ENCODE measurements at places on chromosomes 16 and 17. TPM values are rescaled to one million over a fixed set of nuclear protein-coding genes. Genes with fewer than 3 reads are reported as not detected.

The ASPA gene
- 20.4 TPM for polyA plus RNA-seq

The CD300H gene
- not detected for polyA plus RNA-seq

The C16orf92 gene
- not detected for polyA plus RNA-seq

The CNTD1 gene
- 3.8 TPM for polyA plus RNA-seq

The BAHCC1 gene
- 22.8 TPM for polyA plus RNA-seq

The CLEC18A gene
- 79.1 TPM for polyA plus RNA-seq

The ADCY7 gene
- polyA plus RNA-seq, result 7.4 TPM

The PRSS33 gene
- polyA plus RNA-seq, result 0.13 TPM

The SNTB2 gene
- polyA plus RNA-seq, result 13.3 TPM

The KRT9 gene
- polyA plus RNA-seq, result not detected

The WFDC1 gene
- 3.4 TPM for polyA plus RNA-seq

The PKMYT1 gene
- polyA plus RNA-seq, result 29.0 TPM

The ABCA8 gene
- 1.3 TPM for polyA plus RNA-seq

The JPH3 gene
- 0.75 TPM for polyA plus RNA-seq

- no peak for DNase-seq
These were observed 5.0 kb downstream of the ACLY start for GRCh38 chr17:41913798-41914197.

GRCh38 chr17:55561973-55562495 is 50.8 kb upstream of the SMIM36 start:
- no peak for DNase-seq

- no peak for DNase-seq
These were observed 19.3 kb upstream of the RAI1 start for GRCh38 chr17:17661834-17662385.

DNA sequence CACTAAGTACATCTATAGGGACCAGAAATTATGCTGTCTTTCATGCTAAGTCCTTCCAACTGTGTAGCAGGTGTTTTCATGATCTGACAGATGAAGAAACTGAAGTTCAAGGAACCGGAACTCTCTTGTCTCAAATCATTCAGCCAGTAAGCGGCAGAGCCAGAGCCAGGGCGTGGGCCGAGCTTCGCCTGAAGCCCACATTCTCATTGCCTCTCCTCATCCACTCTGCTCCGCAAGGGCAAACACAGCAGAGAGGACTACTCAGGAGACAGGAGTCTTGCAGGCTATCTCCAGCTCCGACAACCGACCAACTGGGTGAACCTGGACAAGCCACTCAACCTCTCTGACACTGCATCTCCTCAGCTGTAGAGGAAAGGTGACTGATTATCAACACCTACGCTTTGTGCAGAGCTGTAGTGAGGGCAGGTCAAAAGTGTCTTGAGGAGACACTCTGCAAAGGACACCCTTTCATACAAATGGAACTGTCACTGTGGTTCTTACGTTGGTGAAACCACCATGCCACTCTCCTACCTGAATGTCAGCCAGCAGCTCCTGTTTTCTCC is 72.9 kb downstream of the CYTH1 start:
- DNase-seq, result no peak

DNA sequence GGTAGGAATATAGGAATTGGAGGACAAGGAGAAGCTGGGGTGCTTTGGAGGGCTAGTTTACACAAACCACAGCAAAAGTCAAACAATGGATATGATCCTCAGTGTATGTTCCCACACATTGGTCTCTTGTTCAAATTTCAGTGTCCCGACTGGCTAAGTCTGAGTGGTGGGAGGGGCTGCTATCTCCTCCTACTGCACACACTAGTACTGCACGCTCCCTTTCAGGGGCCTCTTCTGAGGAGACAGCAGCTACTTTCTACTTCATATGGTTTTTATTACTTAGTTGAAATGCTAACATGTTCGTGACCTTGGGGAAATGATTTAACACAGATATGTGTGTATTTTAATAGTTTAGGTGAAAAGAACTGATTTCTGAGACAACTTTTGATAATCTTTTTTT is 18.8 kb upstream of the KRT10 start:
- no peak for DNase-seq

DNA sequence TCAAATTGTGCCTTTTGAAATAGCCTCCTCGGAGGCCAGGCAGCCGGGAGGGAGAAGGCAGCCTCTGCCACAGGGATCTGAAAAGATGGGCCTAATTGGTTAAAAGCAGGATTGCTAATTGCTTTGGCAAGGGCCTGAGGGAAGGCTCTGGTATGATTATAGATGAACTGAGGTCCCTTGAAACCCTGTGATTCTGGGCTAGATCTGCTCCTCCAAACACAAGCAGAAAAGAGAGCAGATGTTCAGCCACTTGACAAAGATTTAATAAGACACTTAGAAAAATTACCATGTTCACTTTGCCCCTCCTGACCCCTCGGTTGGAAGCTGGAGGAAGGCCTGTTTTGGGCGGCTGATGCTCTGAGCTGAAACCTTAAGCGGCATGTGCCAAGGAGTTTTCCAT is 209.5 kb upstream of the MPHOSPH6 start:
- DNase-seq, result no peak

- DNase-seq, result no peak
These were observed 5.2 kb downstream of the CISD3 start for GRCh38 chr17:38735161-38735997.

GRCh38 chr17:73947281-73947965 is 256.1 kb upstream of the RPL38 start:
- no peak for DNase-seq

DNA sequence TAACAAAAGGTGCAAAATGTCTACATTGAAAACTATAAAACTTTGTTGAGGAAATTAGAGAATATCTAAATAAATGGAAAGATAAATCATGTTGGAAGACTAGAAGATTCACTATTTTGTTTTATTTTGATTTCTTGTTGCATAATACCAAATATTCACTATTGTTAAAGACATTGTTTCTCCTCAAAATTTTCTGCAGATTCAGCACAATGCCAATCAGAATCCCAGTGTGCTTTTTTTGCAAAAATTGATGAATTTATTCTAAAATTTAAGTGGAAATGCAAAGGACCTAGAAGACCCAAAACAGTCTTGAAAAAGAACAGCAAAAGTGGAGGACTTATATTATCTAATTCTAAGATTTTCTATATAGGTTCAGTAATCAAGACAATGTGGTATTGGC is 40.4 kb downstream of the TTLL6 start:
- no peak for DNase-seq

DNA sequence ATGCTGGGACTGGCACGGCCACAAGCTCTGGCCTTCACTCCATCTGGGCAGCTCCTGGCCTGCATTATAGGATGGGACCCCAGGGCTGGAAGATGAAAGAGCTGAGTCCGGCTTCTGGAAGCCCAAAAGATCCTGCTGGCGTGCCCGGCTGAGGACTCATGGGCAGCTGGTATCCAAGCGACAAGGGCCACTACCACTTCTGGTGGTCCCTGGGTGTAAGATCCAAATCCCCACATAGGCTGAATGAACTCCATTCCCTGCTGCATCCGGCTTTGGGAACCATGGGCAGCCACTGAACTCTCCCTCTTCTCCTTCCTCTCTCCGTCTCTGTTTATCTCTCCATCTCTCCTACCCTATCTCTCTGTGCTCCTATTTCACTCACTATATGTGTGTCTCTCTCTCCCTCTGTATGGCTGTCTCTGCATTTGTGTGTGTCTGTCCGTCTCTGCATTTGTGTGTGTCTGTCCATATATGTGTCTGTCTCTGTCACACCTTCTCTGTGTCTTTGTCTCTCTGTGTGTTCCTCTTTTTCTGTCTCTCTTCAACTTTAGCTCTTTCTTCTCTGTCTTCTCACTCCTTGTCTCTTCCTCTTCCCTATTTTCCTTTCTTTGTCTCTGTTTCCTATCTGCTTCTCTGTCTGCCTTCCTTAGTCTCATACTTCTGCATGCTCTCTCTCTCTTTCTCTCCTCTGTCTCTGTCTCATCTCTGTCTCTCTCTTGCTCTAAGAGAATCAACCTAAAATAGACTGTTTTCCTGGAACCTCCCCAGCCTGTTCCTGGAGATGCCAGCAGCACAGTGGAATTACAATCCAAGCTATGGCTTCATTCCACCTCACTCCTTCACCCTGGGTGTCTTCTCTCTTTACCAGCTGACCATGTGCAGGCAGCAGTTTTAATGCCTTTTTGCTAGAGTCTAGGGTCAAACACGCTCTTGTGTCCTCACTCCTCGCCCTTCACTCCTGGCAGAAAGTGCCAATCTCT is 60.4 kb upstream of the IRX6 start:
- no peak for DNase-seq

GRCh38 chr17:13544292-13544691 is 57.4 kb downstream of the HS3ST3A1 start:
- no peak for DNase-seq

- no peak for DNase-seq
These were observed 70.1 kb downstream of the OMG start for GRCh38 chr17:31226950-31227349.

DNA sequence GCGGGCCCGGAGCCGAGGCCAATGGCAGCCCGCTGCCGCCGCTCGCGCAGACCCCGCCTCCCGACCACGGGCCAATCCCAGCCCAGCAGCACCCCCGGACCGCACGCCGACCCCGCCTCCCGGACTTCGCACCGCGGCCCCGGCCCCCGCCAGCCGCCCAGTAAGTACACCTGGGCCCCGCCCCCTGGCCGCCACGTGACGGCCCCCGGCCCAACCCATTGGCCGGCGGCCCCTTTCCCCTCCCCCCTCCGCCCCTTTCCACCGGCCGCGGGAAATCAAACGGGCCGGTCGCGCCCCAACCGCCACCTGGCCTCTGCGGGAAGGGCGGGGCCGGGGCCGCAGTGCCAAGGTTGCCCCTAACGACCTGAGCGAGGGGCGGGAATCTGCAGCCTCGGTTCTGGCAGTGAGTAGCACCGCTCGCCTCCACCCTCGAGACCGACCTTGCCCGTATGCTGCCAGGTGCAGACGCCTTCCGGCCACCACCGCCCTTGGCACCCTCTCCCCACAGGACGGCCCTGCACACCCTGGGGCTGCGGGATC is at the start of gene YBX2:
TSS of gene YBX2 (minus strand) at position 26 of the 540 bp plus-strand sequence. CDS start 139 bp downstream, outside the sequence.
- no peak for DNase-seq

DNA sequence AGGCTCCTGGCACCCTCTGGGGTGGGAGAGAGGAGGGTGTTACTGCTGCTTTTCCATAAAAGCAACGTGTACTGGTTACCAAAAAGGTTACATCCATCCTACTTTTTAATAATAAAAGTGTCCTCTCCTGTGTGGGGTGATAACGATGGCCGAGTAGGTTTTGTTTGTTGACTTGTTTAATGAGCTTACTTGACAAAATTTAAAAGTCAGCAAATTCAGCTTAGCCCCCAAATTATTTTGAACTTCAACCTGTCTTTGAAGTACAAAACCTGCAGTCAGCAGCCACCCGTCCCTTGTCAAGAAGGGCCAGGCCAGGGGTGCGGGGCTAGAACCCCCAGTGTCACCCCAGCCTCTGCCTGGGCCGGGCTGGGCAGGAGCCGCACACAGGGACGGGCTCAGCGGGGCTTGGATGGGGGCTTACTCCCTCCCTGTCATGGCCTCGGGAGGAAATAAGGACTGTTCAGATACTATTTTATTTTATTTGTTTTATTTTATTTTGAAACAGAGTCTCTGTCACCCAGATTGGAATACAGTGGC is 103.9 kb upstream of the CHMP6 start:
- DNase-seq, result no peak

- no peak for DNase-seq
These were observed 2.7 kb downstream of the NDUFAF8 start for GRCh38 chr17:81241648-81242420.

DNA sequence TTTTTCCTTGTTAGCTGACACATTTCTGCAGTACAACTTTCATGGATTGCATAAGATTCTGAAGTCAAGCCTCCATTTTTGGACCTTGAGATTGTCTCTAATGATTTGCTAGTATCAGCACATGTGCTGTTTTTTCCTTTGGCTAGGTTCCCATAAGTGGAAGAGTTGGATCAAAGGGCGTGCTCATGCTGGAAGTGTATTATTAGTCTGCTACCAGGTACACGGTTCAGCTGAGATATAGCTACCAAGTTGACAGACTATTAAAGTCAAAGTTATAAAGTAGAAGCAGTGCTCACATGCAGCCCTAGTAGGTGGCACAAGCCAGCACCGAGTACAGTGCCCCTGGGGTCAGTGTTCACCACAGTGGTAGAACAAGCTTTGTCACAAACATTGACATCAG is 3.2 kb downstream of the FAHD1 start:
- no peak for DNase-seq

GRCh38 chr17:28712032-28712704 is 480 bp upstream of the PROCA1 start:
- DNase-seq, result no peak

GRCh38 chr17:81529437-81529803 is 1.2 kb downstream of the FSCN2 start:
- DNase-seq, result no peak

DNA sequence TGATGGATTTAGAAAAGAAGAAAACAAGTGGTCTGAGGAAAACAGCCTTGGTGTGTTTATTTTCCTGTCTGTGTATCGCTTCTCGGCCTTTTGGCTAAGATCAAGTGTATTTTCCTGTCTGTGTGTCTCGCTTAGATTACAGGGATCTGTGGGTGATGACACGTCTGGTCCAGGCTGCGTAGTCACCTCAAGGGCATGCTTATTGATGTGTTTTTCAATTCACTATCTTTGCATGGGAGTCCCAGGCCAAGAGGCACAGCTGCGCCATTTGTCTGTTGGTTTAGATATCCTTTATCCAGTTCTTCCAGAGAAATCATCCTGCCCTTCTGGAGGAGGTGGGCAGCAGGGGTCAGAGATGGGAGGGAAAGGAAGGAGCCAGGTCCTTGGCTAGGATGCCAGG is 47.1 kb upstream of the STH start:
- DNase-seq, result no peak

DNA sequence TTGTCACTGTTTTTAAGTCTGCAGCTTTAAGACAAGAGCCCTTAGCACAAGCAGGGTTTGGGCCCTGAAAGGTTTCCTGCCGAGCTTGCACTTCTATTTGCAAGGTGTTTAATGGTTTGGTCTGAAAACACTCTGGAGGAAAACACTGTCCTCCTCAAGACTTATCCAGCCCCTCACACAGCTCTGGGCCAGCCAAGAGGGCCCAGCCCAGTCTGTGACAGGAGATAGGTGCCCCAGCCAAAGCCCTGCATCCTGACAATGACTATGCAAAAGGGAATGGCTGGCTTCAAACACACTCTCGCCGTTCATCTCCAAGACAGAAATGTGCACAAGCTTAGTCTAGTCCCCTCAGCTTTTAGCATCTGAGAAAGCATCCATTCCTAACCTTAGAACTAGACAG is 26.9 kb downstream of the MPG start:
- DNase-seq, result no peak

- no peak for DNase-seq
These were observed 1.3 kb downstream of the SAMD14 start for GRCh38 chr17:50128441-50129352.

- no peak for DNase-seq
These were observed 47.3 kb downstream of the SMPD3 start for GRCh38 chr16:68400924-68401460.

DNA sequence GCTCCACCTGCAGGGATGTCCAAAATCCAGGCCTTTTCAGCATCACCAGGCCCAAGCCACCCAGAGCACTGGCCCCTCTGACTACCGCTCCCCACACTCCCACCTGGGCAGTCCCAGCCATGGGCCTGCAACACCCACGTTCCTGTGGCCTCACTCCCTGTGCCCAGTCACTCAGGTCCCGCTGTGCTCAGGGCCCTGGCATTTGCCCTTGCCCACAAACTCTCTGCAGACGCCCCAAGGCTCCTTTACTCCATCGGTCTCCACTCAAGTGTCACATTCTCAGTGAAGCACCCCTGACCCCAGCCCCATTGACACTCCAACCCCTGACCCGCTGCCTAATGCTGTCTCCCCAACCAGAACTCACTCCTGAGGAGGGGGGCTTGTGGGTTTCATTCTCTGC is 23.6 kb downstream of the MPG start:
- DNase-seq, result no peak

- DNase-seq, result no peak
These were observed 2.7 kb downstream of the LITAF start for GRCh38 chr16:11583889-11584565.

GRCh38 chr17:81840826-81841778 is 6.3 kb upstream of the PPP1R27 start:
- no peak for DNase-seq

Data from left renal cortex interstitium (tissue), 4 donors.